ELF-1 (cell line): ENCODE measurements at places on chromosomes 16 and 17.

DNA sequence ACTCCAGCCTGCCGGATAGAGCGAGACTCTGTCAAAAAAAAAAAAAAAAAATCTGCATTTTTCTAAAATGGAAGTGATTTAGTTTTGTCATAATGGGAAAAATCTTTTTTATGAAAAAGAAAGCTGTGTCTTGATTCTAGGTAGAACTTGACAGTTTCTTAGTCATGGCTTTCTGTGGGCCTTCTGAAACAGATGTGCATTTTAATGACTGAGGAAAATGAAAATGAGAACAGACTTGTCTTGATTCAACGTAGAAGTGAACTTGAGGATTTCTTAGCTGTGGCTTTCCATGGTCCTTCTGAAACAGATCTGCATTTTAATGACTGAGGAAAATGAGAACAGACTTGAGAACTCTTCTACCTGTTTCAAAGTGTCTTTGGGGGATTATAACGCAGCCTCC lies 171.7 kb downstream of the VPS53 start:
- no peak for DNase-seq

GRCh38 chr17:7240375-7240774 lies 1.1 kb upstream of the PHF23 start:
- DNase-seq, result no peak

- DNase-seq, result no peak
These were observed 2.4 kb downstream of the NECAB2 start for GRCh38 chr16:83970430-83970815.

DNA sequence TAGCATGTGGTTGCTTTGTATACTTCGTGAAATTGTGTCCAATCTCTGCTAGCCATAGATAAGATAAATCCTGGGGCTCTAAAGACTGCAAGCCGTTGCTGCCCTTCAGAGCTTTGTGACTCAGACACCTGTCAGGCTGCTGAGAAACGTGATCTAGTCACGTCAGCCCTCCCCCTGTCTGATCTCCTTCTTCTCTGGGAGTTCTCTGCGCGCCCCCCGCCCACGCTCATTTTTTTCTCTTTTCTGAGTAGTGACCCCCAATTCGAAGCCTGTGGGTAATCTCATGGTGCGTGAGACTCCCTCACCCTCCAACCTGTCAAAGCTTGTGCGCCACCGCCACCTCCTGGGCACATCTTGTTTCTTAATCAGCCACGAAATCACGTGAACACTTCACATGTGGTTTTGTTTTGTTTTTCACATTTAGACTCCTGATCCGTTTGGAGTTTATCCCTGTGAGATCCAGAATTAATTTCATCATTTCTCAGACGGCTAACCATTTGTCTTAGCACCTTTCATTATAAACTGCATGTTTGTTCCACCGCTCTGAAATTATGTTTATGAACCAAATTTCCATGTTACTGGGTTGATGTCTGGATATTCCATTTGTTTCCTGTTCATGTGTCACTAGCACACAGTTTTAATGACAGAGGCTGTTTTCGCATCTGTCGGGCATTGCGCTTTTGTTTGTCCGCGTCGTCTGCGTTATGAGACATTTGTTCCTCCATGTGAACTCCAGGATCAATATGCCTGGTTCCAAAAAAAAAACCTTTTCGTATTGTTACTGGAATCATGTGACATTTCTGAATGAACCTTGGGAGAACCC lies 977 bp upstream of the ZNF778 start:
- peak; percentile 70 for DNase-seq

DNA sequence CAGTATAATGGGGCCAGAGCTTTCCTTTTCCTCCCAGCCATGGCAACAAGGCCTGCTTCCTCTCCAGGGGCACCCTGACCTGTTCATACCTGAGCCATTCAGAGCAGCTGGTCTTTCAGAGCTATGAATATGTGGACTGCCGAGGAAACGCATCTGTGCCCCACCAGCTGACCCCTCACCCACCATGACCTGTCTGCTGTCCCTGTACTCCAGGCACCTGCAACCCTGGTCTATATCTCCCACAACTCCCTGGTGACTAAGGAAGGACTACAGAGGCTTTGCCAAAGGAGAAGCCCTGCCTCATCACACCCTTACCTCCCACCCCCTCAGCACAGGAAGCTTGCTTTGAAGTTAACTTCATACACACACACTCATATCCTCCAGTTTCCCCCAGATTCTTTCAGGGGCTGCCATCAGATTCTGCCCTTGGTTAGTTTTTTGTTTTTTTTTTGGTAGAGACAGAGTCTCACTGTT lies 6.0 kb downstream of the TMEM106A start:
- DNase-seq, result no peak

GRCh38 chr16:84086341-84086740 lies 30.4 kb downstream of the MBTPS1 start:
- no peak for DNase-seq
